Endothelial cell of umbilical vein (primary cell): ENCODE measurements at places on chromosomes 6 and 20.

DNA sequence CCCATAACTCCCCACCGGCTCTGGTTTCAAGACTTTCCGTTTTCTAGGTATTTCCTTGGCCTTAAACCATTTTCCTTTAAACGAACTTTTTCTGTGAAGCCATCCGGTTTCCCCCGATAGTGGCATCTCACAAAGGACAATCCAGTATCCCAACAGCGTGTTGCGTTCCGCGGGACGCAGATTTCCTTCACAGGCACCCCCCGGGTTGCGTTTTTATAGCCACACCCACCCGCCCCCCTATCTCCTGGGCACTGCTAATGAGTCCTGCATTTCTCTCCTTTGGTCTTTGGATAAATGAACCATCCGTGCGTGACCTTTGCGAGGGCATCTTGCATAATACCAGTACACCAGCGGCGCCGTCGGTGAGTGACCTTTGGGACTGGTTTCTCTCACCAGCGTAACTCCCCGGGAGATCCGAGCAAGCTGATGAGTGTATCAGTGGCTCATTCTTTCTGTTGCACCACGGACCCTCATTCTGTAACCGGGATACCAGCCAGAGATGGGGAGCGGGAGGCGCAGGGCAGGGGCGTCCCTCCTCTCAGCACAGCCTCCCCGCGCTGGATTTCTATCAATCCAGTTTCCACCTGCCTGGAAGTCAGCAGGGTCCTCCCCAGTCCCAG is 586 bp upstream of the NQO2 start:
- DNase-seq = no peak

- DNase-seq = no peak
These were observed 8.0 kb upstream of the NKX2-2 start for GRCh38 chr20:21521596-21522480.

- no peak for DNase-seq
These were observed 27.0 kb downstream of the RPRD1B start for GRCh38 chr20:38060536-38060935.

DNA sequence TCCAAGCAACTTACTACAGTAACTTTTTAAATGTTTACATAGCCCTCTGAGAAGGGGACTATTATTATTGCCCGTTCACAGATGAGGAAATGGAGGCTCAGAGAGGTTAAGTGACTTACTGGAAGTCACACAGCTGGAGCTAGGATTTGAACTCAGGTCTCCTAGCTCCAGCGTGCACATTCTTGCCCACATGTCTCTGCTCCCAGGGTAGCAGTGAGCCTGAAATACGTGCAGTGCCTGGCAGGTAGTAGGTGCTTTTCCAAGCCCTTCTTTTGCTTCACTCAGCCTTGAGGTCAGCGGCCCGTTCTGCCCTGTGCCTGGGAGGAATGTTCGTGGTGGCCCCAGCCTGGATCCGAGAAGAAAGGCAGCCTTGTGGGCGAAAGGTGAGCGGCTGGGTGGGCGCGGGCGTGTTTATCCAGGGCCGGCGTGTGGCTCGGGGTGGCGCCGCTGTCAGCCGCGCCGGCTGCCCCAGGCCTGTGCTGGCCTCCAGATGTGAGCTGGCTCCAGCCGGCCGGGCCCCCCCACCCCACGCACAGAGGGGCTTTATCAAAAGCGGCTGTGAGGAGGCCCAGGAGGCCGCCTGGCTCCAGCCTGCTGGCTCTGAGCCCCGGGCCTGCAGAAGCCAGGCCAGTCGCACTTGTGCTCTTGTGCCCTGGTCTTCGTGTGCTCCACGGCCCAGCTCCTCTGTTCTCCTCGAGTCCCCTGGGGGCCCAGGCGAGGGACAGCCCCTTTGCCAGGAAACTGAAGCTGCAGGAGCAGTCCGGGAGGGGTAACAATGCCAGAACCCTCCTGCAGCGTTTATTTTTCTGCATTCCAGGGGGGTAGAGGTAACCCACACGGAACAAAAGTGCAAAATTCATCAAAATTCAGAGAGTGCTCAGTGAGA is 58.1 kb downstream of the UBE2V1 start:
- no peak for DNase-seq

GRCh38 chr6:113161018-113161315 is 696.2 kb upstream of the MARCKS start:
- no peak for DNase-seq

GRCh38 chr6:147585256-147585655 is 76.8 kb downstream of the SAMD5 start:
- DNase-seq = no peak

- DNase-seq = no peak
These were observed 22.0 kb downstream of the TRIM27 start for GRCh38 chr6:28901831-28902230.

DNA sequence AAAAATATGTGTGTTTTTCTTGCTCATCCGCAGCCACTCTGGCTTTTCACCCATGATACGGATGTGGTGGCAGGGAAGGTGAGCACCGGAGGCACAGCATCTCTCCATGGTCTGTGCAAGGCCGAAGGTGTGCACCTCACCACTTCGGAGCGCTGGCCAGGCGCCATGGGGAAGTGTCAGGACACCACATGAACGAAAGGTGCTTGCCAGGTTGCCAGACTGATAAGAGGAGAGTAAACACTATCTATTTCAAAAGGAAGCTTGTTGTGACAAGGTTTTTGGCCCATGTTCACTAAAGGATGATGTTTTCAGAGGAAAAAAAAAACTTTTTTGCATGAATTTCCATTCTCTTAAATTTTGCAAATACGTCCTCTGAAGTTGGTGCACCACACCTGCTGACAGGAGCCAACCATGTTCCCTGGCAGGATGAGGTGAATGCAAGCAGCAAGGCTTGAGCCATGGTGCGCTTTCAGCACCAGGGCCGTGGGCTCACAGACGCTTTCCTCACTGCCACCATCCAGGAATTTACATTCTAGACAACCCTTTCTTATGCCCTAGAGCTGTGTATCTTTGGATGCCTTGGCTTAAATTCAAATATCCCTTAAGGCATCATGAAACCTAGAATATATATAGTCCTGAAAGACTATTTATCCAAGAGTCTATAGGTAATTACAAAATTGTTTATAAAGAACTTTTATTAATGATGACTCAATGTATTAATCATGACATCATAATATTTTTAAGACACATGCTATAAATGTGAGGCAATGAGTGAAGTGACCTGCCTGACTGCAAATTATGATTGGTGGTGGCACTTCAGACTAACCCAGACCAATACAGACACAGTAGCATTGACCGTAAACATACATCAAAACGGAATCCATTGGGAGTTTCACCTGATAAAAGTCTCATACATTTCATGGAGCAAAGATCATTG is 234.5 kb downstream of the TFAP2A start:
- no peak for DNase-seq
